ENCODE measurements at places on chromosomes 1 and 21. TPM values are rescaled to one million over a fixed set of nuclear protein-coding genes. Genes with fewer than 3 reads are reported as not detected.

- DNase-seq: no peak
Observed at GRCh38 chr1:115988953-115989352, 12.6 kb downstream of the SLC22A15 start.

DNA sequence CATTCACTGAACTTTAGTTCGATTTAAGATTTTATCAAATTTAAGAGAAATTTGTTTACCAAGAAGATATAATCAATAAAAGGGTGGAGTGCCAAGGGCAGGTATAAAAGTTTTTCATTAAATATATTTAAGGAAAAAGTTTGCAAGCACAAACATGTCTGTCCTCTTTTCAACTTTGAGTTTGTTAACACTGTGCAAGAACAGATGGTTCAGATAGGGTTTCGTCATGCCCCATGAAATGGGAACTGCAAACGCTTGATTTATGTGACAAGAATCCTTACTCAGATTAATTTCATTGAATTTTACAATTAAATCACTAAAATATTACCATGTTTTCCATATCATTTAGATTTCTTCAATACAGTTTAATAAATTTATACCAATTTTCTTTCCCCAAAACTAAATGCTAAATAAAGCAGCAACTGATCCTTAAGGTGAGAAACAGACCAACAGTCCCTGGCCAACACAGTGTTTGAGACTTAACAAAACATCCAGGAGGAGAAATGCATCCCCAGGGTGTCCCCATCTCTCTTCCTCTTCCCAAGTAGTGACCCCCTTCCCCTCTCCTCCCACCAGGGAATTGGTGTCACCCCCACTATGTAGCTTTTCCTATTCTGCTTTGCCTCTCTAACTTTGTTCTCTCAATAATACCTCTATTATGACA is 292.9 kb downstream of the LTN1 start:
- DNase-seq: no peak

FMOD gene
- total RNA-seq: not detected

HSF2BP gene
- 1.5 TPM for total RNA-seq

DNA sequence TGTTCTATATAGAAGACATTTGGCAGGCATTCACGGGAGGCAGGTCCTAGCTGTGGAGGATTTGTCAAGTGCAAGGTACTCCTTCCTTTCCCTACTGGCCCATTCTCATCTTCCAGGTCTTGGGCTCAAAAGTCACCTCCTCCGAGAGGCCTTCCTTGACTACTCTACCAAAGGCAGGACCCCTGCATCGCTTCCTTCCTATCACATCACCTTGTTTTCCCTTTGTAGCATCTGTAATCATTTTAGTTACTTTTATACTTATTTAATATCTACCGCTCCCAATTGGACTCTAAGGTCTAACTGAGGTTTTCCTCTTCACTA is 296.8 kb upstream of the KAZN start:
- DNase-seq: no peak

GRCh38 chr21:43866659-43867331 is 1.8 kb downstream of the AGPAT3 start:
- no peak for DNase-seq

GRCh38 chr1:99469550-99469971 is 176.4 kb upstream of the PALMD start:
- DNase-seq: no peak

DNA sequence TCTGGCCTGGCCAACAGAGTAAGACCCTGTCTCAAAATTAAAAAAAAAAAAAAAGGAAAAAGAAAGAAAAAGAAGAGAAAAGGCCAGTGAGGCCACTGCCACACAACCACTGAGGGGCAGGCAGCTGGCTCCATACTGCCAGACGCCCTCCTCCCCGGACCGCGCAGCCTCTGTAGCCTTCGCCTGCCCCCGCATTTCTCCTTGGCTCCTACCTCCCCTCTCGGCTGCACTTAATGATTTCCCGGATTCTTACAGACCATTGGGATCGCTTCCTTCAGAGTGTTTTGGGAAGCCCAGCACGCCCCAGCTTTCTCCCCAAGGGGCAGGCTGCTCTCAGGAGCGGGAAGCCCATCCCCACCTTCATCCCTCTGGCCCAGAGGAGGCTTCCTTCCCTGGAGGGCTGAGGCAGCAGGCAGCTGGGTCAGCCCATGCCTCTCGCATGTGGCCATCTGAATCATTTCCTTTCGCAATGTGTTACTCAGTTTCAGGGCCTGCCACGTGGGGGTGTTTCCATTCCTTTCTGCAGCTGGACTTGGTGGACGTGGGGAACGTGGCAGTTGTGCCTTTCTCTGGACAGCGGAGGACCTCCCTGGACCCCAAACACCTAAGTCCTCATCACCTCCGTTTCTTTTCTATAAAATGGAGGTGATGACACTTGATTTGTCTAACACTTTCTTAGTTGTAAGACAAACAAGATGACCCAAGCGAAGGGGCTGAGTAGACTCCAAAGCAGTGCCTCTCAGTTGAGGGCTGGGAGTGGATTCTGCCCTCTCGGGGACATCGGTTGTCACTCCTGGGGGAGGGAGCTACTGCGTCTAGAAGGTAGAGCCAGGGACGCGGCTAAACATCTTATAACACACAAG is 2.3 kb downstream of the SLC2A5 start:
- DNase-seq: no peak

PCAT6 gene
- total RNA-seq: 6.4 TPM

GRCh38 chr1:150791585-150791984 is 16.5 kb downstream of the CTSK start:
- no peak for DNase-seq
